Stimulated activated CD4-positive, alpha-beta T cell treated with anti-CD3 and anti-CD28 coated beads, Interleukin-4, amount 100 ng/mL, for 1 hour (primary cell): ENCODE measurements at places on chromosomes 1 and 21.

DNA sequence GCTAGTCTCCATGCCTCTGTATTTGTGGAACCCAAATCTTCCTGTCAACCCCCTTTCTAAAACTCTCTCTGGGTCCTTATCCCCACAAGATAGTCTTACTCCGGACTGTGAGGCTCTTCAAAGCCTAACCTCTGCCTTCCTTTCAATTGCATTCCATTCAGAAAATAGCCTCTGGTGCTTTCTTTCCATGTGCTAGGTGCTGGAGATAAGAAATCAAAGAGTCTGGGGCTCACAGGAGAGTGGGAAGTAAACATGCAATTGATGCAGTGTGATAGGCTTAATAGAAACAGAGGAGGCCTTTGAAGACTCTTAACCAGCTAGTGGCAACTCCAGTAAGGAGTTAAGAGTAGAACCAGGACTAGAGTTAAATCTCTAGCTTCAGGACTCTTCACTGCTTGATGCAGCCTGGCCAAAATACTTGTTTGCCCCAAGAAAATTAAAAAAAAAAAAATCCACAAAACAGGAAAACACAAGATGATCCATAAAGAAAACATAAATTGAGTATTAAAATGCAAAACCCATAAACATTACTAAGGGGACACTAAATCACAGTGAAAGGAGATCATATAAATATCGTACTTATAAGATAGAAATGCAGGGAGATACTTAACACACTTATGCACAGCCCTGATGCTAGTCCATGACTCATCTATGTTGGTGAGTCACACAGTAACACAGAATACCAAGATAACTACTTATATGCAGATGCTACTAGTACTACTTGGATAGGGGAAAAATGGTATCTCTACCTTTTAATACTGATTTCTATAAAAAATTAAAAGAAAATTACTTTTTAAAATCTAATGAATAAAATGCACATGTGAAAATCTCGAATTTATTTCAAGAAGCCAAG, 341.5 kb downstream of the KCNH1 start:
- no peak for DNase-seq

DNA sequence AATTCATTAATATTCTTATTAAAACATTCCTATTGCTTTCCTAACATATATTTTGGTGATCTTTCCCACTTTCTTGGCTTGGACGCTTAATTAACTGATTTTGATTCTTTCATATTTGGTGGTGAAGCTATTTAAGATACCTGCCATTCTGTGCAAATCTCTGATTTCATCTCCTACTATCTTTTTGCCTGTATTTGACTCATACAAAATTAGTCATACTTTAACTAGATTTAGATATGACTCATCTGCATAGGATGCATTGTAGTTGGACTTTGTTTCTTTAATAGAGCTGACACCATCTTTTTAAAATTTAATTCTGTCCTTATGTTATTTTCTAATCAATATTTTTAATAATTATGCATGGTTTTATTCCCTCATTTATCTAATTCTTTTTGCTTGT, 93.8 kb upstream of the PLPPR4 start:
- DNase-seq: no peak

- DNase-seq: no peak
These were observed 7.6 kb downstream of the GPA33 start for GRCh38 chr1:167082511-167083027.

GRCh38 chr1:119735217-119735616, 23.5 kb downstream of the PHGDH start:
- DNase-seq: no peak

GRCh38 chr21:35095859-35096291, 46.8 kb upstream of the RUNX1 start:
- DNase-seq: no peak

GRCh38 chr1:233998891-233999290, 94.4 kb downstream of the SLC35F3 start:
- DNase-seq: no peak

GRCh38 chr1:90719330-90720144, 2.4 kb upstream of the BARHL2 start:
- DNase-seq: no peak

DNA sequence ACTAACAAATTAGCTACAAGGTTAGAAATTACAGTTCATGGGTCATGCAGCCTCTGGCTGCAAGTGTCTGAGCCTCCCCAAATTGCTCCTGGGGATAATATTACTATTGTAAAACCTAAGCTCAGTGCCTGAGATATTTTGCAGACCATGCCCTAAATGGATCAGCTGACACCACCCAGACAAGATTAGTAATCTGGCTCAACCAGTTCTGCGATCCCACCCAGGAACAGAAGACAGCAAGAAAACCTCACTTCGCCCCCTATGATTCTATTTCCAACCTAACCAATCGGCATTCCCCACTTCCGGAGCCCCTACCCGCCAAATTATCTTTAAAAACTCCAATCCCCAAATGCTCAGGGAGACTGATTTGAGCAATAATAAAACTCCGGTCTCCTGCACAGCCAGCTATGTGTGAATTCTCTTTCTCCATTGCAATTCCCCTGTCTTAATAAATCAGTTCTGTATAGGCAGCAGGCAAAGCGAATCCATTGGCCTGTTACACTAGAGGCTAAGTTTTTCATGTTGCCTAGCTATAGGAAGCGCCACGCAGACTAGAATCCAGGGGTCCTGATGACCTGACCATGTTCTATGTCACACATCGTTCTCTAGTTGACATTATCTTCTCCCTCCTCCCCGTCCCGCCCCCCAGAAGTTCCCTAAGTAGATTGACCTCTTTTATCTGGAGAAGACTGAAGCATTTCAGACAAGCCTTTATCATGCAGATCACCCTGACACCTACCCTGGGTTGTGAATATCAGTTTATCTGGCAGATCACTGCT, 22.4 kb upstream of the ZFYVE9 start:
- no peak for DNase-seq

DNA sequence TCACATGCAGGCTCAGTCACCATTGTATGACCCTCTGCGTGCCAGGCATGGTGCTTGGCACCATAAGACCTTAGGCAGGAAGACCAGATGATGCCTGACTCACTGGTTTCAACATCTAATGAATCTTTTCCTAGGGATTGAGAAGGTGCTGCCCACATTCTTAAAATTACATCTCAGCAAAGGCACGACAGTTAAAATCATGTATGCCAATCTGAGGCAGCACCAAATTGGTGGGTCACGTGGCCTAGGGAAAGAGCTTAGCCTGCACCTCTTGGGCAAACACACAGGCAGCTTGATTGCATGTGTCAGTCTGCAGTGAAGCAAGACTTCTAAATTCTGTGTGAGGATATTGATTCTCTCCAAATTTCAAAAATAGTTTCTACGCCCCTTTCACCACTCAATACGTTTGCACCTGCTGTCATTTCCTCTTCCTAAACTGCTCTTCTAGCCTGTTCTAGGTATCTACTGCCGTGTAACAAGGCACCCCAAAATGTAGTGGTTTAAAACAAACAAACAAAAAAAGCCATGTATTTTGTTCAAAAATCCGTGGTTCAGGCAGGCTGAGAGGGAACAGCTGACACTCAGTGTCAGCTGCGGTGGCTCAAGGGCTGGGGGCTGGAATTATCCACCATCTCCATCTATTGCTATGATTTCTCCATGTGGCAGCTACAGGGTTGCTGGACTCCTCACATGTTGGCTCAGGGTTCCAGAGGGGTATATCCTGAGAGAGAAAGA, 160.2 kb upstream of the FGGY start:
- DNase-seq: no peak

DNA sequence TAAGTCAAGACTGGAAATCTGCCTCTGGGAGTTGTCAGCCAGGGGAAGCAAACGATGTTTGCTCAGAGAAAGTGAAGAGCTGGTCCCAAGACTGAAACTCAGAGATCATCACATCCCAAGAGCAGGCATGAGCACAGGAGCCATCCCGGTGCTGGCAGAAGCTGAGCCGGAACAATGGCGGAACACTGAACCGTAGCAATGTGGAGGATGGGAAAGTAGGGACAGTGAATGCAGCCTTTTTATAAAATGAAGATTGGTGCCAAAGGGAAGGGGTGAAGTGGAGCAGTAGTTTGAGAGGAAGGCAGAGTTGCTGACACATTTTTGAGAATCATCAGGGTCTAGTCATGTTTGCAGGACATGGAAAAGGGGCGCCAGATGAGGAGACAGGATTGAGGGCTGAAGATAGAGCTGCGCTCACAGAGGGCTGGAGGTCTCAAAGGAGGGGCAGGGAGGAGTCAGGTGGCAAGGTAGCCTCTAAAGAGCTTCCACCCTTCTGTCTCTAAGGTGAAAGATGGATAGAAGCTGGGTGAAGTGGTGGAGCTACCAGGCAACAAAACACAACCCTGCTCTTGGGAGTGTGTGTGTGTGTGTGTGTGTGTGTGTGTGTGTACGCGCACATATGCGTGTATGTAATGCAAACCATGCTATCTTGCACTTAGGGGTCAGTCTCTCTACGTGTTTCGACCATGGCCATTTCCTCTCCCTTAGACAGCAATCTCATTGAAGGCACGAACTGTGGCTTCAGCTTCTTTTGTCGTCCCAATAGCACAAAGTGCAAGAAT, 94.3 kb upstream of the IRF2BP2 start:
- DNase-seq: no peak
